ENCODE measurements at places on chromosomes 5 and 9.

DNA sequence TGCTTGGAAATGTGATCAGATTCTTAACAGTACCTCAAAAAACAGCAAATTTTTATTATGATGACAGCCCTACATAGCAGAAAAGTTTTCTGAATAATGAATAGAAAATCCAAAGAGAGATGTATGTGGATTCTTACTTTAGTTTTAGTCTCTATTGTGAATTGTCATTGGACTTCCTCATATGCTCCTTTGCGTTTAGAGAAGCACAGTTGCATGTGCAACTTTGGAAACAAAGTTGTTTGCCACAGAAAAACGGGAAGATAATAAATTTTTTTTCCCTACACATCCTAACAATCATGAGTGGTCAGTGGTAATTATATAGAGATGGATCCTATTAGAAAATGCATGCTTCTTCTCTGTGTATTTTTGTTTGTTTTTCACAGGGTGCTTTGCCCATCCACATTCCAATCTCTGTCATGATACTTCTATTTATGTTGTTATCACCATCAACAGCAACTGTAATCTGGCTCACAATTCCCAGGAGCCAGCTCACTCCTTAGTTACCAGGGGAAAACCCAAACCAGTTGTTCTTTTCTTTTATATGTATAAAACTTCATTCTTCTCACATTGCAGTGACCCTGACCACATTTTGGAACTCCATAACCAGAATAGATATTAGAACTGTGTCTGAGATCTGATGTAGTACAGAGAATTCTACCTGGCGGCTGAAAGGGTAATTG is 118.7 kb downstream of the NDUFS4 start:
- DNase-seq: no peak

- DNase-seq: no peak
Measured at GRCh38 chr5:1515921-1516571, 7.7 kb downstream of the LPCAT1 start.

DNA sequence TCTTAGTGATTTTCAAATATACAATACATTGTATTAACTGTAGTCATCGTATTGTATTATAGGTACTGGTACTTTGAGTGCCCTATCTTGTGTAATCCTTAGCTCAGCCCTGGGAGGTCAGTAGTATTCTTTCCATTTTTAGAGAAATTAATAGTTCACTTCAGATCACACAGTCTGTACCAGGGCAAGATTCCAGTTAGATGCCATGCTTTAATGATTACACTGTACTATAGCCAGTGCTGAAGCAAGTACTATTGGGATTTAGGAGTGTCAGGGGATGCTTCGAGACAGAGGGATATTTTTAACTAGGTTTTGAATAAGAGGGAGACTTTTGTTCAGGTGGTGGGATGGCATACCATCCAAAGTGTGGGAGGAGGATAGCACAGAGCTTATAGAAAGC is 41.0 kb upstream of the SLC27A6 start:
- DNase-seq: no peak

DNA sequence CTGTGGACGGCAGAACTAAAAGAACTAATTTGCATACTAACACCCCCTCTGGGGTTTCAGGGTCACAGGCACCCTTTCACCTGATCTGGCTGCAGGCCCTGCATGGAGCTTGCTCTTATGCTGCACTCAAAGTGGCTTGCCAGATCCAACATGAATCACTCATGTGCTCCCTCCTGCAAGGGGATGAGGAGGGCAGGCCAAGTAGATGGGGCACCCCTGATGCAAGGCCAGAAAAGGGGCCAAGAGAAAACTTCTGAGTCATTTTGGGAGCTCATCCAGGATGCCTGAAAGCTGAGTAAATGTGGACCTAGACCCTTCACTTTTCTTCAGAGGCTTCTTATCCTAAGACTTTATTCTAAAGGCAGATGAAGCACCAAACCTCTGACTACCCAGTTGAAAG is 558.5 kb upstream of the PTGER4 start:
- DNase-seq: no peak

DNA sequence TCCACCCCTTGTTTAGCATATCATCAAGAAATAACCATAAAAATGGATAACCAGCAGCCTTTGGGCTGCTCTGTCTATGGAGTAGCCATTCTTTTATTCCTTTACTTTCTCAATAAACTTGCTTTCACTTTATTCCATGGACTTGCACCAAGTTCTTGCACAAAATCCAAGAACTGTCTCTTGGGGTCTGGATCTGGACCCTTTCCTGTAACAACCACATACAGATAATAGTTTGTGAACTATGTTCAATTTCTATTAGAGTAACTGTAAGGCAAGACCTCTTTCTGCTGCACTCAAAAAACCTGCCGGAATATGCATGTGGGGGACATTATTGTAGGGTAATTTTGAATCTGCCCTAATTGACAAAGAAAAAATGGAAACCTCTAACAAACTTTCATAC is 66.9 kb upstream of the TMEM215 start:
- DNase-seq: no peak

- DNase-seq: no peak
Measured at GRCh38 chr5:160448886-160449285, 27.2 kb downstream of the PTTG1 start.

DNA sequence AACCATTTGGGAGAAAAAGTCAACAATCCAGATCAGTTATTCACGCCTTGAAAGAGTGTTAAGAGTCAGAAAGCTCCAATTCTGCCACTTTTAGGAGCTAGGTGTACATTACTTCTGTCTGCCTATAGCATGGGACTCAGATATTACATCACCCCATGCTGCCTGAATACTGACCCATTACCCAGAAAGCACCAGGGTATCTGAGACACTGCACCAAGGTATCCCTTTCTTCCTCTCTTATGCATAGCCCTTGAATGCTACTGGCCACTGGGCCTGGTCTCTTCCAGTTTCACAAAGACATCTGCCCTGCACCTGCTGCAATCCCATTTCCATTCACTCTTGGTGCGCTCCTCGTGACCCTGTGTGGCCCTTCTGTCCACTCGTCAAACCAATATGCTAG is 2.6 kb downstream of the STRBP start:
- DNase-seq: no peak

GRCh38 chr5:1786621-1787471 is 12.8 kb downstream of the MRPL36 start:
- no peak for DNase-seq

GRCh38 chr5:171766875-171767274 is 18.7 kb upstream of the SMIM23 start:
- DNase-seq: no peak

DNA sequence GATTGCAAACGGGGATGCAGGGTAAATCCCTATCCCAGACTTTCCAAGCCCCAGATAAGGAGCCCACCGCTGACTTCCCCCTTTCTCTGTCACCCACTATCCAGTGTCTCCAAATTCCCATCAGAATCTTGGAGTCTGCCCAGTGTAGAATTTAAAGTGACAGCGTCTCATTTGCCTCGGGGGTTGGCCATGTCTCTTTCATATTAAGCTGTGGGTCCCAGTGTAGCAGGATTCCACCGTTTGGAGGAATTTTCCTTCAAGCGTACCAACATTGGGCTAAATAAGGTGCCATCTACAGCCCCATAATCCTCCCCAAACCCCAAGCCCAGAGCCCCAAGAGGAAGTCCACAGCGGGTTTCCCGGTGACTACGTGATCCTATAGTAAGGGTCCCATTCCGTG is 1.1 kb downstream of the BRINP1 start:
- no peak for DNase-seq

DNA sequence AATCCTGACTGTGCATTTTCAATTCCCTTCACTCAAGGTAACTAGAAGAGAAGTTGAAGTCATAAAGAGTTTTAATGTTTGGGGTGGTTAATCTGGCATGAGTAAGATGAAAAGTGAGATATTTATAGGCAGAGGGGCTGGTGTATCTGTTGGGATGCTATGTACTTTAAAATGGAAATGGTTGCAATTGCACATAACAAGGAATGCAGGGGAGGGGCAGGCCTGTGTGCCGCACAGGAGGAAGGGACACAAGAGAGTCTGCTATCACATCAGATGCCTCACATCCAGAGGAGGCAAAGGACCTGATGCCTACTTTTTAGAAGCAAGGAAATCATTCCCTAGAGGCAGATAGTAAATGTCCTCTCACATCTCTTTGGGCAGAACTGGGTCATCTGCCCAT is 55.5 kb upstream of the OSMR start:
- DNase-seq: no peak

DNA sequence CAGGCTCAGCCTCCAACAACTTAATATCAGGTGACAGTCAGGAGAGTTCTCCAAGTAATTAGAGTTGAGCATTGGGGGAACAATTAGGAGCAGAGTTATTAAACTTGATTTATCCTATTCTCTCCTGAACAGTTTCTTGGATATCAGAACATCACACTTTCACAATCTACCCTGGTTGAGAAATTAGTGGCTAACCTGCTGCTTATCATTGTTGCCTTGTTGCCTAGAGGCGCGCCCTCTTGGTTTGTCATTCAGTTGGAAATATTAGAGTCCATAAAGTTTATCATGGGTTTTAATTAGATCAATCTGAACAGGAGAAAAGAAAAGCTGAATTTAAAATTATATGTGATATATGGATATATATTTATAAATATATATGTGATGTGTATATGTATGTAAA is 291.1 kb downstream of the CCDC171 start:
- no peak for DNase-seq

DNA sequence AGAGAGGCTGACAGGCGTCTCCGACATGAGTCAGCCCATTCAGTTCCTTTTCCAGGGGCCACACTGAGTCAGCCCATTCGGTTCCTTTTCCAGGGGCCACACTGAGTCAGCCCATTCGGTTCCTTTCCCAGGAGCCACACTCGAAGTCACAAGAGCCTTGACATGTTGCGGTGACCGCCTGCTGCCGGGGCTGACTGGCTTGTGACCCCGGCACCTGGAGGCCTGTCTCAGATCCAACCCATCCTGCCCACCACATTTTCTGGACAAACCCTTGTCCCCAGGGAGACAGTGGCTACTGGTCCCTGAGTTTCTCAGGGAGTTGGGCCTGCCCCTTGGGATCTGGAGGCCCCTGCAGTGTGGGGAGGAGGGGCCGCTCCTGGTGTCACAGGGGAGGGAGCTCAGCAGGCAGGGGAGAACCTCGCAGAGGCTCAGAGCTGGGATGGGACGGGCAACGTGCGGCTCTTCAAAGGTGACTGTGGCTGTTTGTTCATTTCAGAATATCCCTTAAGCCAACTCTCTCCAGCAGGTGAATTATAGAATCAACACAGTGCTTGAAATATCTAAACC is 40.5 kb upstream of the LPCAT1 start:
- DNase-seq: no peak

GRCh38 chr9:113909421-113909820 is 33.3 kb downstream of the ZNF618 start:
- no peak for DNase-seq

DNA sequence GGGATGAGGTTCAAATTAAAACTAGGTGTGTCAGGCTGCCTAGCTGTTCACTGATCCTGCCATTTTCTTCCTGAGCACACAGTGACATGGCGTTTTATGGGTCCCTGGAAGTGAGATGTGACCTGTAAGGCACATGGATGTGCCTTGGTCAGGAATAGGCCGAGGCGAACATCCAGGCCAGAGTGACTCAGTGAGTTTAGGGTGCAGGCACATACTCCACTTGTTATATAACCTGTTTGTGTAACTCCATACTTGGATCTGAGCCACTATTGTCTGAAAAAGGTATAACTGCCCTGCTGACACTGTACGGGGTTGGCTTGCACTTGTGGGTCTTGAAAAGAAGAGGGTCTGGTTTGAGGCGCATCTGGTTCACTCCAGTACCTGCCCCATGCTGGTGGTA is 150.1 kb upstream of the ADAMTS16 start:
- DNase-seq: no peak

Measured in GM12878 (cell line).